ENCODE measurements at places on chromosomes 13 and 19.

GRCh38 chr13:48827709-48828108 is 148.0 kb upstream of the FNDC3A start:
- no peak for DNase-seq

- DNase-seq, result peak; percentile 82
These were observed at the start of gene ZNF329 for GRCh38 chr19:58150328-58150921. ZNF329 (minus strand) TSS chr19:58150789; CDS start chr19:58129503, 21,286 bp downstream.

DNA sequence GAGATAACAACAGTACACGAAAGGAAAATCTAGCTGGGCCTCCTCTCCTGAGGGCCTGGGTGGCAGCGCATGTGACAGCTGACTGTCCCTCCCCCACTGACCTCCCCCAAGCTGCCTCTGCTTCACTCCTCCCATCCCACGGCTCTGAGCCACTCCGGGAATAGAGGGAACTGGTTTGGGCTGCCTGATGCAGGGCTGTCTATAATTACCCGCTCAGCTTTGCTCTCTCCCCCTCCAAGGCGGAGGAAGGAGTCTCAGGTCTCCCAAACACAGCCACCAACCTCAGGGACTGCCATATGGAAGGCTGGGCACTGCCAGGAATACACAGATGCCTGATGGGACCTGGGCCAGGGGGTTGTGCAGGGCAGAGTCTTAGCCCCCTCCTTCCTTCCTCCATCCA is 7.9 kb downstream of the NAPA start:
- no peak for DNase-seq

DNA sequence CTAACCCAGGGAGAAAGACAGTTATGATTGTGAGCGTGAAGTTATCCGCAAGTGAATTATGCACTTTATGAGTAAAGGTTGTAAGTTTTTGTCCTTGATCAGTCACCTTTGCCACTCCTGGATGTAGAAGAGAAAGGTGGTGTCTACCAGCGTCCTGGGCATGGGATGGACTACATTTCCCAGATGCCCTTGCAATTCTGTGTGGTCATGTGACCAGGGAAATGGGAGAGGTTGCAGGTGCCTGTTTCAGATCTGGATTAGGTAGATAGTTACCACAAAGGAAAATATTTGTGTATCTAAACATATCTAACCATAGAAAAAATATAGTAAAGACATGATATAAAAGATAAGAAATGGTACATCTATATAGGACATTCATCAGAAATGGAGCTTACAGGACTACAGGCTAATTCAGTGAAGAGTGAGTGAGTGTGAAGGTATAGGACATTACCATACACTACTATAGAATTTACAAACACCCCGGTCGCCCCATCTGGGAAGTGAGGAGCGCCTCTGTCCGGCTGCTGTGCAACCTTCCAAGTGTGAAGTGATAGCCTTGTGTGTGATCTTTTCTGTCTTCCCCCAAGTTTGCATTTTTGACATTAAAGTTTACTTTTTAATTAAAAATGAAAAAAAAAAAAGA is 51.6 kb upstream of the CACNA1A start:
- DNase-seq, result no peak

DNA sequence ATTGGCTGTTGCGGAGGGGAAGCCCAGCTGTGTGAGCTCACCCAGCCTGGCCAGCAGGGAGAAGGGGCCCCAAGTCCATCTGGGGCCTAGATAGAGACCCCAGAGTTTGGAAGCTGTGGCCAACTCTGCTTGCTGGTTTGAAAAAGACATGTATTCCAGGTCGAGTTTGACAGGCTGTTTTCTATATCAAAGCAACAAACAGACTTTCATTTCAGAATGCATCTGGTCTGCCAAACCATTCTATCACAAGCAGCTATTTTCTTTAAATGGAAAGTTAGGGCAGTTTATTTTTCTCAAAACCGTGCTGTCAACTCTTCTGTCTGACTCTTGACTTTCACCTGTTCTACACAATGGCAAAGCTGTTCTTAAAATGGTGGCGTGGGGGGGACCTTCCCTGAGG is 185.8 kb downstream of the DCLK1 start:
- DNase-seq, result no peak

GRCh38 chr13:50156140-50156539 is 140.9 kb downstream of the KCNRG start:
- DNase-seq, result peak; percentile 71

DNA sequence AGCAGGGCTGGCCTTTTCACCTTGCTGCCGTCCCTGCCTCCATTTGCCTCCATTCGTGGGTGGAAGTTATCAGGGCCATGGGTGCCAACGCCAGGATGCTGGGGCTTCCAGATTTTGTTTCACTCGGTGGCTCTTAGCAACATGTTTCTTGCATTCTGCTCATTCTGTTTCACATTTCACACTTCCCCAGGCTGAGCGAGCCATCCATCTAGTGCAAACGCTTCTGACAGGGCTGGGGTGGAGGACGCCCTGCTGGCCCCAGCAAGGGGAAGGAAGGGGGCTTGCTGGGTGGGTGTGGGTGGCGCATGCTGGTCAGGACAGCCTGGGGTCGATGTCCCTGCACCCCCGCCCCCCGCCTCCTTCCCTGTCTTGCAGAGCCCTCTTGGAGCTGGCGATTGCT is 165.2 kb downstream of the URI1 start:
- no peak for DNase-seq

- DNase-seq, result peak; percentile 16
These were observed 95.3 kb upstream of the TNFSF11 start for GRCh38 chr13:42478531-42479156.

DNA sequence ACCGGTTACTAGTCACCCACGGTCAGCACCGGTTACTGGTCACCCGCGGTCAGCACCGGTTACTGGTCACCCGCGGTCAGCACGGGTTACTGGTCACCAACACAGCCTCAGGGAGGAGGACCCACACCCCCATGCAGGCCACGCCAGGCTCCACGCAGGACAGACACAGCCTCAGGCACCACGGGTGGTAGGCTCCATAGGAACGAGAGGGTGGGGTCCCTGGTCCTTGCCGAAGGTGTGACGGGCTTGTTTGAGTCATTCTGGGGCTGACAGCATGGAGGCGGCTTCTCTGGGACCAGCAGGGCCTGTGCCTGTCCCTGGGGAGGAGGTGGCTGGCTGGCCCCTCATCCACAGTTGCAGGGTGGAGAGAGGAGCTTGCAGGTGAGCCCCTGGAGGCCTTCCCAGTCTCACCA is 122.8 kb upstream of the SOX1 start:
- no peak for DNase-seq

- DNase-seq, result no peak
These were observed 249.3 kb downstream of the UQCRFS1 start for GRCh38 chr19:28963486-28964250.

DNA sequence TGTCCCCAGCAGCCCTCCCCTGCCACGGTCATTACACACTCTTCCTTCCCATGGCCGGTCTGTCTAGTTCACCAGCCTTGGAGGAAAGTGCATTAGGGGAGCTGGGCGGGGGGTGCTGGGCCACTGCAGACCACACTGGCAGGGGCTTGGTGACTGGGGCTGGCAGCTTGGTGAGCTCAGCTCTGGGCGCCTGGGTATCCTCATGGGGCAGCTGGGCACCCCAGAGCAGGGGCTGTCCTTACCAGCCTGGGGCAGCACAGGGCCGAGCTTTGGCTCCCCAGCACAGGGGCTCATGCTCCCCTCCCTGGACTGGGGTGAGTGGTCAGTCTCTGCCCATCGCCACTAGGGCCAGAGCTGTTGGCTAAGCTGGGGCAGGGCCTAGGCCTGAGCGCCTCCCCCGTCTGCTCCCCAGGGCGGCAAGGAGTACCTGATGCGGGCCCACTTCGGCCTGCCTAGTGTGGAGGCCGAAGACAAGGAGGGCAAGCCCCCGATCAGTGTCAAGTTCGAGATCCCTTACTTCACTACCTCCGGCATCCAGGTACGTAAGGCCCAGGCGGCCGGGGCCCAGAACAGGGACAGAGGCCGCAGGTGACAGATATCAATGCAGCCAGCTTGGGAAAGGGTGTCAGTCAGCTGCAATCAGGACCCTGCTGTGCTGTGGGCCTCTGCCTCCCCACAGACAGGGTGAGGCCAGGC is 35.5 kb downstream of the AP1M1 start:
- DNase-seq, result no peak

DNA sequence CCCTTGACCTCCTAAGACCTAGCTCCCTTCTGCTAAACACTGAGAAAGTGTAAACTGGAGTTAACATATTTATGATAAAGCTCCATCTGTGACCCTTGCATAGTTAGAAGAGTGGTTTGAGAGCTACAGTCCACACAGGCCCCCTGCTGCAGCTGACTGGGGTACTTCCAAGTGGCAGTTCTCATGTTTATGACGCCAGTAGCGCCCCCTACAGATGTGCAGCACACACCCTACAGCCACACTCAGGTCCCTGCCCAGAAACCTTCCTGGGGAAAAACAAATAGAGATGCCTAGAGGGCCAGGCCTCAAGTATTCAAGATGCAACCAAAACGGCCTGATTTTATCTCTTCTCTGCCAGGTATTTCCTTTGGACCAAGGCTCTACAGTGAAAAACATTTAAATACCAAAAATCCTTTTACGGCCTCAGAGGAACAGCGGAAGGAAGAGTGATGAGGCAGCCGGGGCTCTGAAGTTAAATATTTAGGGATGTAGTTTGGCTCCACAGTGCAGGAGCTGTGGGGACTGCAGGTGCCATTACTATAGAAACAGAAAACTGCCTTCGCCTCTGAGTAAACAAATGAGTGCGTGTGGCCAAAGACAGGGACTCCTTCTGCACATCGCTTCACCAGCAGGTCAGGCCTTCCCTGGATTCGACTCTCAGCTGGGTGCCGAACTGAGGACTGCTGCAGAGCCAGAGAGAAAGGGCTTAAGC is 553.1 kb downstream of the EFNB2 start:
- DNase-seq, result no peak

- no peak for DNase-seq
These were observed 2.1 kb downstream of the SIAH3 start for GRCh38 chr13:45849408-45849807.

DNA sequence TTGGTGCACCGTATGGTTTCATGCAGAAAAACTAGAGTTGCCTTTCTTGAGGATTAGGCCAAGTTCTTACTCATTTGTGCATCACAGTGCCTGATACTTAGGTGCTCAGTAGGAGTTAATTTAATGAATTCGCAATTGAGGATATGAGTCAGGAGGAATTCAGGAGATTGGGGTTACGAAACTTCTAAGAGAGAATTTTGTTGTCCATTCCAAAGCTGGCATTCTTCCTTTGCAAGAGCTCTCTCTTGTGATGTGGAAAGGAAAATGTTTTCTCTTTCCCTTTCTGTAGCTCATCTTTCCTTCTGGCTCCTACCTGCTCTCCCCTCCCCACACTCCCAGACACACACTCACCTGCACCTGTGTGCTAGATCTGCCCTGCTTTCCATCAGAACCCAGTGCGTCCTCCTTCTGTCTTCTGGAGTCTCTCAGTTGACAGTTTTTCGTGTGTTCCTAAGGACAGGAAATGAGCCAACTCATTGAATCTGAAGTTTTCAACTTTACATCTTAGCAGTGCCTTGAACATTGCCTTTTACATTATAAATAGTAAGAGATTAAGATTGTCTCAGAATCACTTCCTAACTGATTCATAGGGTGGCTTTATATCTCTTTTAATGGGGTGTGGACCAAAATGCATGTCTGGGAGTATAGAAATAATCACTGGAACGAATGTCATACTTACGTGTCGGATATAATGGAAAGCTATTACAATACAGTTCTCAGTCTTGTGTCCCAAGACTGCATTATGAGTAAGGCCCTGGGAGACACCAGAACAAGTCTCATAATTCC is 19.7 kb upstream of the ERCC5 start:
- peak; percentile 94 for DNase-seq

DNA sequence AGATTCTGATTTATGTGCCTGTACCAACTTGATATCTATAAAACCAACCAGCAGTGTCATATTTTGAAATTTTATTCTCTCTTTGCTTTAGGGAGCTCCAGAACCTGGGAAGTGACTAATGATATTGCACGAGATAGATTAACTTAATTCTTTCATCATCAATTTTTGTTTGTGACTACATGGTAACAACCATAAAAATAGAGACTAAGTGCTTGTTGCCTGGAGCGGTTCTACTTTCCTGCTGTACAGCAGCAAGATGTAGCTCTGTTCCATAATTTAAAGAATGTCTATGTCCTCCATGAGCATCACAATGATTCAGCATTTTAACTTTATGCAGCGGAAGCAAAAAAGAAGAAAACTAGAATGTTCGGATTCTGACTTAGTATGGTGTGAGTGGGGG is 275.6 kb downstream of the KLF5 start:
- no peak for DNase-seq

All from fibroblast of upper back skin (primary cell).